ENCODE measurements at places on chromosomes 5 and 9.

DNA sequence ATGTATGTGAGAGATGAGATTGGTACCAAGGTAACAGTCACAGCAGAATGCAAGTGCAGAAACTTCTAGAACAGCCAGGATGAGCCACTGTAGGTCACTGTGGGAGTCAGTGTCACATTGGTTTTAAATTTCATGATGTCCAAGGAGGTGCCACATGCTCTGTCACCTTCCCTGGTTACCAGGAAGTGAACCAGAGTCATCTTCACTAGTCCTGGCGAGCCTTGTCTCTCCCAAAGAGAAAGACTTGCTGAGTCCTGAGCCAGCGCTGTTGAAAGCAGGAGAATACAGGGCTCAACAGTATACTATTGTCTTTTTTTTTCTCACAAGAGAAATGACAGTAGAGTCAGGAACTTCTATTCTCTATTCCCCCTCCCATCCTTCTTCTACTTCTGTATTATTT, 615.5 kb downstream of the RAB3C start:
- no peak overlapping the region for H3K27ac ChIP-seq
- H3K4me1 ChIP-seq, result no peaks in the 10 kb centered on the region
- no peaks in the 10 kb centered on the region for H3K36me3 ChIP-seq
- no peaks in the 10 kb centered on the region for H3K27me3 ChIP-seq
- DNase-seq, result no peak

GRCh38 chr9:108234811-108235210, 621.0 kb downstream of the ACTL7B start:
- DNase-seq, result no peak
- H3K27me3 ChIP-seq, result no peaks in the 10 kb centered on the region
- no peak overlapping the region for H3K27ac ChIP-seq
- H3K36me3 ChIP-seq, result no peaks in the 10 kb centered on the region
- H3K4me1 ChIP-seq, result no peaks in the 10 kb centered on the region

- H3K4me1 ChIP-seq, result peaks cover 24% of the 10 kb centered on the region
- peaks cover 49% of the 10 kb centered on the region for H3K27me3 ChIP-seq
- H3K36me3 ChIP-seq, result no peaks in the 10 kb centered on the region
- peak overlapping the region; percentile 79 for H3K4me3 ChIP-seq
Observed at GRCh38 chr5:180352116-180353047, 754 bp downstream of the GFPT2 start.

GRCh38 chr9:105416840-105417239, 31.0 kb upstream of the FSD1L start:
- DNase-seq, result no peak
- peaks cover 3% of the 10 kb centered on the region for H3K4me1 ChIP-seq
- peaks cover 9% of the 10 kb centered on the region for H3K27me3 ChIP-seq
- H3K36me3 ChIP-seq, result no peaks in the 10 kb centered on the region

GRCh38 chr5:111072949-111073682, 1.6 kb downstream of the TSLP start:
- peak; percentile 36 for DNase-seq
- peaks cover 44% of the 10 kb centered on the region for H3K27me3 ChIP-seq
- peaks cover 23% of the 10 kb centered on the region for H3K4me1 ChIP-seq
- no peaks in the 10 kb centered on the region for H3K36me3 ChIP-seq
- H3K4me3 ChIP-seq, result peak overlapping the region; percentile 46

DNA sequence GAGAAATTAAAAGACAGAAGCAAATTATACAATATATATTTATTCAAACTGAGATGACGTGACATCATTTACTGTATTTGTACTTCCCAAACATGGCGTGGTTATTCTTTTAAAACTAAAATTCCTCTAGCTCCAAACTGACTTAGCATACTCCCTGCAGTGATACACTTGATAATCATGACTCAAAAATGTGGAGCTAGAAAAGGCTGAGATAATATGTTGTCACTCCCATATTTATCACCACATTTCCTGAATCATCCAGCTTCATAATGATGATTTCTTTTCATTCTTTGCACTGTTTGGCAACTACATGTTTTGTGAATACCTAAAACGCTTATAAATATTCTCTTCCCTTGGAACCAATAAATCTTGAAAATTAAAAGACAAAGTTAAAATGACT, 341.0 kb downstream of the EBF1 start:
- H3K36me3 ChIP-seq, result no peaks in the 10 kb centered on the region
- H3K4me1 ChIP-seq, result no peaks in the 10 kb centered on the region
- H3K4me3 ChIP-seq, result no peak overlapping the region

DNA sequence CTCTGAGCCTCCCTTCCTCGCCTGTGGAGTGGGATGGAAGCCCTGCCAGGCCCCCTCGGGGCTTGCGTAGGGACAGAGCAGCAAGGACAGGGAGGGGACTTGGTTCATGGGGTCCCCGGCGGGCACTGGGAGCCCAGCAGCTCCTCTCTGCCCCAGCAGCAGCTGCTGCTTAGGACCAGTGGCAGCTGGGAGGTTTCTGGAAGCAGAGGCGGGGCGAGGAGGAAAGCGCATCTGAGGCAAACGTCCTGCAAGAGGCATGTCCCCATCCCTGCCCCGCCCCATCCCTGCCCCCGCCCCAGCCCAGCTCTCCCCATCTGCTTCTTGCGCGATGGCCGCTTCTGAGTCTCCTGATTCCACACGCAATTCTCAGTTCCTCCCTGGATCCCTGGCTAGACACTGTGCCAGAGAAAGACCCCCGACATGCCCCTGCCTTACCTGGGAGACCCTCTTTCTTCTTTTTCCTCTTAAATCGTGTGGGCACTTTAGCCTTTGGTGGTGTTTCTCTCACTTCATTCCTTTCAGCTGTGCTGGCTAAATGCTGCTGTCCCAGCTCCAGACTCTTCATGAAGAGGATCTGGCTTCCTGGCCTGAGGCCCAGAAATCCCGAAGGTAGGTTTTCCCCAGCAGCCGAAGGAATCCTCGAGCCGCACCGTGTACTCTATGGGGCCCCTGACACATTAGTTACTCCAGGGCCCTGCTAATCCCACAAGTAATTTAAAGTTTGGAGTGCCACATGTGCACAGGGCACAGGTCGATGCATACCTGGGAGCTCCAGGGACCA, 4.4 kb upstream of the OR2S2 start:
- H3K27ac ChIP-seq, result no peak overlapping the region
- H3K27me3 ChIP-seq, result no peaks in the 10 kb centered on the region
- no peak for DNase-seq
- no peaks in the 10 kb centered on the region for H3K4me1 ChIP-seq
- no peaks in the 10 kb centered on the region for H3K36me3 ChIP-seq

DNA sequence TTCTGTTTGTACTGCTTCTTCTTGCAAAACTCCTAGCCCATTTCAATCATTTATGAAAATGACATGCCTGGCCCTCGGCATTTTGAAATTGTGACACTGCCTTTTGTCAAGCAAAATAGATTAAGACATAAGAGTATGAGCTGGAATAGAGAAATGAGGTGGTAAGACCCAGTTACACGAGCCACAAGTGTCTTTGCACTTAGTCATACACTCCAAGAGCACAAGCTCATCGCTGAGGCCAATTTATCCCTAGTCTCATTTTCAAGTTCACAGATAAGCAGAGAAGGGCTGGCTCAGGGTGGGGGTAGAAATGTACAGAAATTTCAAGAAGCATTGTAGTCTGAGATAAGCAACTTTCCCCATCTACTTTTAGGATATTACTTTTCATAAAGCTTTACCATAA, 40.6 kb upstream of the MAP1B start:
- no peak overlapping the region for H3K4me3 ChIP-seq
- H3K36me3 ChIP-seq, result no peaks in the 10 kb centered on the region
- H3K4me1 ChIP-seq, result no peaks in the 10 kb centered on the region

GRCh38 chr9:121648799-121649198, 2.6 kb upstream of the DAB2IP start:
- peaks cover 44% of the 10 kb centered on the region for H3K27me3 ChIP-seq
- H3K27ac ChIP-seq, result no peak overlapping the region
- no peak overlapping the region for H3K4me3 ChIP-seq
- DNase-seq, result no peak
- no peaks in the 10 kb centered on the region for H3K36me3 ChIP-seq
- H3K4me1 ChIP-seq, result peaks cover 15% of the 10 kb centered on the region

DNA sequence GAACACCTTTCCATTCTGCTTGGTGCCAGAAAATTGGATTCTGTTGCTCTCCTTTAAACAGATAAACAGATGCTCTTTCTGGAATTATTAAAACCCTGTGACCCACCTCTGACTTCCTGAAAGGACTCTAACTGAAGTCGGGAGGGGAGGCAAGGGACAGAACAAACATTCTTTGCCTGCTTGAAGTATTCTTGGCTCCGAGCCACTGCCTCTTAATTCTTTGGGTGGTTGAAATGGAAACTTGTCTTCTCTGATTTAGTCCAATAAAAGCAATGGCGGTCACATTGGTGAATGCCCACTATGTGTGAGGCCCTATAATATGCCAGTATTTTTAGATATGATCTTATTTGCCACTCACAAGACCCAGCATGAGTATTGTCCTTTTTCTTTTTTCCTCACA, 236.8 kb downstream of the SLIT3 start:
- no peaks in the 10 kb centered on the region for H3K4me1 ChIP-seq
- H3K36me3 ChIP-seq, result no peaks in the 10 kb centered on the region
- peaks cover 12% of the 10 kb centered on the region for H3K27me3 ChIP-seq
- H3K27ac ChIP-seq, result no peak overlapping the region
- no peak overlapping the region for H3K4me3 ChIP-seq
- DNase-seq, result no peak

DNA sequence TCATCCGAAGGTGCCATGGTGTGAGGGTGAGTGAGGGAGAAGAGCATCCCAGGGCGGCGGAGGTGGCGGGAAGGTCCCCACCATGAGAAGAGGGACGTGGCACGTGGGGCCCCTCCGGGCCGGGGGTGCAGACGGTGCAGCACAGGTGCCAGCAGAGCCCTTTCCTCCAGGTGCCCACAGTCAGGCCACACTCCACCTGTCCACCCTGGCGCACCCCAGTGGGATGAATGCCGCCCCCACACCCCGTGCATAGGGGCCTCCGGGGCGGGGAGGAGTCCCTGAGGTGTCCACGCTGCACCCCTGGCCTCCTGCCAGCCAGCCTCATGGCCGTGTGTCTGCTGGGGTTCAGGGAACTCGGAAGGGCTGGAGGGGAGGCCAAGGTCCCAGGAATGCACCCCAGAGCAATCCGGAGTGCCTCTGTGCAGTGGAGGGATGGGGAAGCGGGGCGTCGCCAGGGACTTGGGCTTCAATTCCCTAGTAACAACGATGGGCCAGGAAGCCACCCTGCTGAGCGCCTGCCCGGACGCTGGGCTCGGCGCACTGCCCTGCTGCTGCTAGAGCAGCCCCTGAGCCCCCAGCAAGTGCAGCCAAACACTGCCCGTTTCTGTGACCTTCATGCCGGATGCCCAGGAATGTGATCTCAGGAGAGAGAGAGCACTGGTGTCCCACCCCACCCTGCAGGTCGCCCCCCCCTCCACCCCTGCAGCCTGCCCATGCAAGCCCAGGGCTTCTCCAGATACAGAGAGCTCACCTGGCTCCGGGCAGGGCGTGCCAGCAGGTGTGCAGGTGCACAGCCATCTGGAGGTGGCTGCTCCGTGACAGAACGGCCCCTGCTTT, 8.8 kb upstream of the NACC2 start:
- peaks cover 50% of the 10 kb centered on the region for H3K4me1 ChIP-seq
- no peaks in the 10 kb centered on the region for H3K36me3 ChIP-seq

DNA sequence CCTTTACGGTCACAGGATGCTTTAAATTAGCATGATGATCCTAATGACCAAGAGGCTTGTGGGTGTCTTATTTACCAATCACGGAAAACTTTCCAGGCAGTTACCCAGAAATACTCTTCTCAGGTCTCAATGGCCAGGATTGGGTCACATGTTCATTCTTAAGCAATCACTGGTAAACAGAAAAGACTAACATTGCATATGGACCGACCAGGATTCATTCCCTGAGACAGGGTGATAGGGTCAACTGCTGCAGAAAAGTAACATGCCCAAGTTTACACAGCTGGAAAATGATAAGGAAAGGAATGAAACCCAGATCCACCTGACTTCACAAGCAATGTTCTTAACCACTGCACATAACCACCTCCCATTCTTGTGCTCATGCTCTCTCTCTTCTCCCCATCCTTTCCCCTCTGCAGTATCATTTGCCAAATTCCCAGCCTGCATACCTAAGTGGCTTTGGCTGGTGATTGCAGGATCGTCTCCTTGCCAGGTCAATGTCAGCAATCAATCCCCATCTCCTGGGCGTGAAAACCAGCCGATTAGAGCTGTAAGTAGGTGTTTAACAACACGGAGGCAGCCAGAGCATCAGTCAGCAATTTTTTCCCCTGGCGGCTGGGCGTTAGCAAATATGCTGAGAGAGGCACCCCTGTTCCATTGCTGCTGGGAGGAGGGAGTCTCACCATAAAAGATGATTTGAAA, 219.4 kb downstream of the NMUR2 start:
- H3K27me3 ChIP-seq, result no peaks in the 10 kb centered on the region
- H3K4me1 ChIP-seq, result no peaks in the 10 kb centered on the region
- no peak overlapping the region for H3K4me3 ChIP-seq
- H3K36me3 ChIP-seq, result no peaks in the 10 kb centered on the region
- no peak overlapping the region for H3K27ac ChIP-seq
- no peak for DNase-seq

- no peak overlapping the region for H3K27ac ChIP-seq
- no peak for DNase-seq
- no peak overlapping the region for H3K4me3 ChIP-seq
- peaks cover 99% of the 10 kb centered on the region for H3K36me3 ChIP-seq
- no peaks in the 10 kb centered on the region for H3K27me3 ChIP-seq
Observed at GRCh38 chr5:96743805-96744204, 63.9 kb downstream of the ERAP1 start.

- no peaks in the 10 kb centered on the region for H3K27me3 ChIP-seq
- H3K4me1 ChIP-seq, result no peaks in the 10 kb centered on the region
- no peak for DNase-seq
- no peak overlapping the region for H3K4me3 ChIP-seq
Observed at GRCh38 chr5:62506659-62507460, 71.8 kb upstream of the LRRC70 start.

DNA sequence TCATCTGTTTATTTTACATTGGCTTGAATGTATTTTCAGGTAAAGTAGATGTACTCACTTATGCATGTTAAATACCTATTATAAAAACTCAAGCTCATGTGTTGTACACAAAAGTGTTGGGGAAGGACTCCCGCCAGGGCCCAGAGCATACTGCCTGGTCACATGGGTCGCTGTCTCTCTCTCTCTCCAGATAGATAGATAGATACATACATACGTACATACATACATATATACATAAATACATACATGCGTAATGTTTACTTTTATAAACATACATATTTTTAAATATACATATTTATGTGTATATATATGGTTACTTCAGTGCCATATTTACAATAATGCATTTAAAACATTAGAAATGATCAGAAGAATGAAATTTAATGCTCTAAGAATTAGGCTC, 24.7 kb downstream of the ASPN start:
- H3K36me3 ChIP-seq, result no peaks in the 10 kb centered on the region
- H3K27ac ChIP-seq, result no peak overlapping the region
- H3K4me3 ChIP-seq, result no peak overlapping the region
- no peak for DNase-seq

DNA sequence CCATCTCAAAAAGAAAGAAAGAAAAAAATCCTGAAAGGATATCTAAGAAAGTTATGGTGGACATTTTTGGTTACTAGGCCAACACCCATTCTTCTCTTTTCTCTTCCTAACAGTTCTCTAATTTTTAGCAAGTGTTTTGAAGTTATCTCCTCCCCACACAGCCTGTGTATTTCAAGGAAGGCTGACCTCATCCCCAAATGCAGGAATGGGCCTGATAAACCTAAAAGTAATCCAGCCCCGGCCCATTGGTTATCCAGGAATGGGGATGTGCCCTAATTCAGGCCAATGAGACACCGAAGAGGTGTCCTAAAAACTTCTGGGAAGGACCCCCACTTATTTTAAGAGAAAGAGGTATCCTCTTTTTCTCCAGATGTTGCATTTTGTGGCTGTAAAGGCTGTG, 46.6 kb downstream of the F2R start:
- no peaks in the 10 kb centered on the region for H3K4me1 ChIP-seq
- no peaks in the 10 kb centered on the region for H3K36me3 ChIP-seq
- no peaks in the 10 kb centered on the region for H3K27me3 ChIP-seq
